ENCODE measurements at places on chromosomes 4 and X.

- DNase-seq, result peak; percentile 34
Measured at GRCh38 chrX:57918750-57919436, 8.6 kb upstream of the ZXDA start.

- no peak for DNase-seq
Measured at GRCh38 chr4:3772632-3773031, 6.4 kb downstream of the ADRA2C start.

- DNase-seq, result peak; percentile 22
Measured at GRCh38 chr4:1208970-1209704, 36.8 kb upstream of the SPON2 start.

GRCh38 chrX:82775426-82775825 is 732.7 kb upstream of the POU3F4 start:
- no peak for DNase-seq

DNA sequence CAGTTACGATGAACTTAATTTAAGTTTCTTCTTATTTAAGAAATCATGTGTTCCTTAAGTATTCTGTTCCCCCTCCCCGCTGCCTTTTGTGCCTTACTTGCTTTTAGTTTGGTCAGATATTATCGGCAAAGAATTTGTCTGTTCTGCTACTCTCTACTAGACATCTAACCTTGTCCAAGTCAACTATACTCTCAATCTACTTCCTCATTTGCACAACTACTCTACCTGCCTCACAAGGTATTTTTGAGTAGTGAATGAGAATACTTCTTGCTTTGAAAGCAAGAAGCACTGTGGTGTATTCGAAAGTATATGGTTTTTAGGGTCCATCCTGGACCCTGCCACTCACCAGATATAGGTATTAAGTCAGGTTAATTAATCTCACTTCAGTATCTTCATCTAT is 8.0 kb upstream of the KLHL5 start:
- DNase-seq, result no peak

GRCh38 chr4:160835789-160836188 is 1328.0 kb downstream of the FSTL5 start:
- no peak for DNase-seq

DNA sequence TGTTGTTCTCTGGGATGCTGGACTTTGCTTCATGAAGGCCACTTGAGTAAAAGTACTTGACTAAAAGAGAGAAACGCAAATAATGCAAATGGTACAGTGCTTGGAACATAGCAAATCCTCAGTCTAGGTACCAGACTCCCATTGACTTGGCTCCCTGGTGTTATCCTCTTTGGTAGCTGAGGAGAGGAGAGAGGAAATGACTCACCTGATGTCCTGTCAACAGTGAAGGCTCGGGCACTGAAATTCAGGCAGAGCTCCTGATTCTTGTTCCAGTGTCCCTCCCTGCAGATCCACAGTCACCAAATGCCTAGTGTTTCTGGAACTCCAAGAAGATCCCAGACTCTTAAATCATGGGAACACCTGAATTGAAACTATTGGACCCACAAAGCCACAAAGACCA is 22.5 kb upstream of the TCEAL4 start:
- DNase-seq, result no peak

GRCh38 chr4:40736910-40737309 is 12.8 kb upstream of the NSUN7 start:
- peak; percentile 21 for DNase-seq

DNA sequence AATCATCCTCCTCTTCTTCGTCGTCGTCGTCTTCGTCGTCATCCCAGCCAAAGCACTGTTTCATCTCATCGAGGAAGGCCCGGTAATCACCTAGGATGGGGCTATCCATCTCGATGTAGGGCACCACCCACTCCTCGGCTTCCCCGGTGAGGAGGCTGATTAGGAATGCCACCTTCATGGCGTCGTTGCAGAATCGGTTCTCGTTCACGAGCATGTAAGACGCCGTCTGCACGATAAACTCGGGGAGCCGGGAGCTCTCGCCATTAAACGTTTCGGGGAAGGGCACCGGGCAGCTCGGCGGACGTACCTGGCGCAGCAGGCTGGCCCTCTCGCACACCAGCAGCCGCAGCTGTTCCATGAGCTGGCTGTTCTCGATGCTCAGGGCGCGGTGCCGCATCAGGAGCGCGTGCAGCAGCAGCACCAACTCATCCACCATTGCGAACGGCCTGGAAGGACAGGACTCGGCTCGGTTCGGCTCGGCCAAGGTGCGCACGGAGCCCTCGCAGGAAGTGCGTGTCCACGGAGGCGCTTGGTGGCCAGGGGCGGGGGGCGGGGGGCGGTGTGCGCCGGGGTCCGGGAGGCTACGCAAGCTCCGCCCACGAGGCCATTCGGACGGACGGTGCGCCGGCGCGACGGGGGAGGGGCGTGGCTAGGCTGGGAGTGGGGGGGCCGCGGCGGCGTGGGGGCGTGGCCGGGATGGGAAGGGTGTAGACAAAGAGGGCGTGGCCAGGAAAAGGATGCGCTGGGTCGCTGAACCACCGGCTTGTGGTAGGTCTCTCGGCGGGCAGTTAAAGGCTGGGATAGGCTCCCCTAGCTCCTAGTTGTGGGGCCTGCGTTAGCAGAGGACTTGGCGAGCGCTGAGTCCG is at the start of gene LDOC1:
Gene LDOC1 (minus strand): TSS at position 544 of the 866 bp plus-strand sequence. CDS start 108 bp downstream, at position 436.
- DNase-seq, result peak; percentile 3

DNA sequence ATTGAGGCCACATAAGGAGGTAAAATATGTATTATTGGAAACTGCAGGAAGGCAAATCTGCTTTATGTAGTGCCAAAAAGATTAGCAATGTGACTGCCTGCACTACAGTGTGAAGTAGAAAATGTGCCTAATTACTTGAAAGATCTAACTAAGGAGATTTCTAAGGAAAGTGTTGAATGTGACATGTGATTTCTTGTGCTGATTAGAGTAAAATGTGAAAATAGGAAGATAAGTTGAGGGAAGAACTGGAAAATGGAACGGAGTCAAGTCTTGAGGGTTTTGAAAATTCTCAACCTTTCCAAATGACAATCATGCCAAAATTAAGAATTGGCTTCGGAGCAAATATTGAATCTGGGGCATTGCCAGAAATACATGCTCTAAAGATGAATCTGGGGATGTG is 209.5 kb upstream of the SPOCK3 start:
- DNase-seq, result no peak

- DNase-seq, result no peak
Measured at GRCh38 chrX:101232316-101232715, 12.7 kb downstream of the DRP2 start.

DNA sequence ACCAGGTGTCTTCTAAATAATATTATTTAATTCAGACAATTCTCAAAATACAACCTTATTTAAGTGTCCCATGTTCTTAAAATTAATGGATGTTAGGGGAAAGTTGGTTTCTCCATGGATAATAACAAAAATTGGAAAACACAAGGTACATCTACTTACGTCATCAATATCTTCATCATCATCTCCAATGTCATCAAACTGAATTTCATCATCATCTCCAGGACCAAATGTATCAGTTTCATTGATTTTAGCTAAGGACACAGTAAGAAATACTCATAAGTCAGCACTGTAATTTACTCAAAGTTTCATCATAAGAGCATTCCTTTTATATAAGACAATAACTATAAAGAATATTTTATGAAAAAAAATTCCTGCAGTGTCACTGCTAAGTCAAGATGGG is 11.3 kb downstream of the EIF1AX start:
- DNase-seq, result no peak

DNA sequence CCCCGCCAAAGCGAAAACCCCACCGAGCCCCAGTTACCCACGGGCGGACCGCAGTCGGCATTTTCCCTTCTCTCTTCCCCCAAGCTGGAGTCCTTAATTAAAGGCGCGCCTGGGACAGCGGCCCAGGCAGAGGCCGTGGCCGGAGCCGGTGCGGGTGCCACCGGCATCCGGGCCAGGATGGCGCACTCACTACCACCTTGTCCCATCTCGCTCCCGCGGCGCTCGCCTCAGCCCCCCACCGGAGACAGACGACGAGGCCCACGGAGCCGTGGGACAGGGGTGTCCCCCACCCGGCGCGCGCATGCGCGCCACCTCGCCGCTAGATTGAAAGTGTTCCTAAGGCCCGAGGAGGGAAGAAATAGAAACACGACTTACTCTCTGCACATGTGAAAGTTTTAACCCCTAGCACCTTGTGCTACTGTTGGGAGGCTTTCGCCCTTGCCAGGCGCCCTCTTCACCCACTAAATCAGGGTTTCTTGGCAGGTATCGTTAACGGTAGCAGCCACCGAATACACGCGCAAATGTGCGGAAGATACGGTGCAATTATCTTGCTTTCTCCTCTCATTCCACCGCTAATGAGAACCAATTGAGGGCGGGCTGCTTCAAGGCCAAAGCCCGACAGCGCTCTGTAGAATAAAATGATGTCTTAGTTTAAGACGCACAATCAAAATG is 64.3 kb upstream of the CCDC160 start:
- peak; percentile 17 for DNase-seq

DNA sequence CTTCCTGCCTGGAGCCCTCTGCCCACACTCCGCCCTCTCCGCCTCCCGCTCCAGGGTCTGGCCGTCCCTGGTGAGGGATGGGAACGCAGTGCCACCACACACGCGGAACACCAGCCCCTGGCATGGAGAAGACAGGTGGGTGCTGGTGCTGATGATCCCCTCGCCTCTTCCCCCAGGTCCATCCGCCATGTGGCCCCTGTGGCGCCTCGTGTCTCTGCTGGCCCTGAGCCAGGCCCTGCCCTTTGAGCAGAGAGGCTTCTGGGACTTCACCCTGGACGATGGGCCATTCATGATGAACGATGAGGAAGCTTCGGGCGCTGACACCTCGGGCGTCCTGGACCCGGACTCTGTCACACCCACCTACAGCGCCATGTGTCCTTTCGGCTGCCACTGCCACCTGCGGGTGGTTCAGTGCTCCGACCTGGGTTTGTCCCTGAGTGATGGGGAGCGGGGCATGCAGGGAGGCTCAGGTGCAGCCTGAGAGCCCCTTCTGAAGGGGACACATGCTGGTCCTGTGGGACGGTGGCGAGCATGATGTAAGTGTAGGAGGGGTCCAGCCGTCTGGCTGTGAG is 9.8 kb downstream of the BGN start:
- no peak for DNase-seq

GRCh38 chrX:120664081-120664480 is 34.2 kb upstream of the C1GALT1C1 start:
- peak; percentile 43 for DNase-seq

GRCh38 chr4:79253924-79254323 is 71.9 kb downstream of the NAA11 start:
- no peak for DNase-seq

DNA sequence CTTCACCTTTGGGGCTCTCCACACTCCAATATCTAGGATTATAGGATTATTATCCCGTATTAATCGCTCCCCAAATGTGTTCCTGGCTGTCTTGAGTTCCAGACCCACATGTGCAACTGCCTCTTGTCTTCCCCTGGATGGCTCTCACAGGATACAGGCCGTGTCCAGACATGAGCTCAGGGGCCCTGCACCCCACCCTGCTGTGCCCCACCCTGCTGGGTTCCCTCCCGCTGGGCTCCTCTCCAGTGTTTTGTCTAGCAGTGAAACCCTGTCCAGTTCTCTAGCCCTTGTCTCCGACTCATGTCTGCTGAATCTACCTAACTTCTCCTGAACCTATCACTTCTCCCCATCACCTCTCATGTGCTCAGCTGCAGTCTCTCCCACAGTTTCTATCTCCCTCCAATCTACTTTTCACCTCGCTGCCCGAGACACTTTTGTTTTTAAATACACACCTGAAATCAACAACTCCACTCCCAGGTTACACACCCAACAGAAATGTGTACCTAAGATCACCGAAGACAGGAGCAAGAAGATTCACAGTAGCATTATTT is 2.0 kb downstream of the RNF212 start:
- DNase-seq, result no peak

GRCh38 chrX:25523574-25524540 is 508.1 kb upstream of the ARX start:
- peak; percentile 0 for DNase-seq

DNA sequence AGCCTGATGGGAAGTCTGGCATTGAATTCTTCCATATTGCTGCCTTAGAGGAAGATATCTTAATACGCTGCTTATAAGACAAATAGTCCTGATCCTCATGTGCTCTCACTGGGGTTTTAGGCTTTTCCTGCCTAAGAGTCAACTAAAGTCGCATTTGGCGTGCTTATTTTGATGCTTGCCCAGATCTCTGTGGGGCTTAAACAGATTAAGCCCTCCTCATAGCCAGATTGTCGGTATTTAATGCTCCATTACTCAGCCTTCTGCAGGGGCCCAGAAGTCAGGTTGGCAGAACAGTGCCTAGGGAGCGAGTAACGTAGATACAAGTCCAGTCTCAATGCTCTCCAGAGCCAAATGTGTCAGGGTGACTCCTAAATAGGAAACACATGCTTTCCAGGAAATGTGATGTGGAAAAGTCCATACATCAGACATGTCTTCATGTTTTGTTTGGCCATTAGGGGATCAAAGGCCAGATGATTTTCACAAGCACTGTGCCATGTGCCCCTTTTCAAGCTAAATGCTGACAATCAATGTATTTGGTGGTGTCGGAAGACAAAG is 262.8 kb downstream of the PRDM5 start:
- DNase-seq, result no peak

- no peak for DNase-seq
Measured at GRCh38 chr4:108303488-108304177, 134.9 kb upstream of the LEF1 start.

GRCh38 chrX:71949363-71949762 is 38.7 kb downstream of the NHSL2 start:
- DNase-seq, result no peak

GRCh38 chrX:109827772-109828171 is 94.7 kb upstream of the ACSL4 start:
- DNase-seq, result no peak

- peak; percentile 51 for DNase-seq
Measured at GRCh38 chr4:185318679-185319078, 77.0 kb downstream of the LRP2BP start.

DNA sequence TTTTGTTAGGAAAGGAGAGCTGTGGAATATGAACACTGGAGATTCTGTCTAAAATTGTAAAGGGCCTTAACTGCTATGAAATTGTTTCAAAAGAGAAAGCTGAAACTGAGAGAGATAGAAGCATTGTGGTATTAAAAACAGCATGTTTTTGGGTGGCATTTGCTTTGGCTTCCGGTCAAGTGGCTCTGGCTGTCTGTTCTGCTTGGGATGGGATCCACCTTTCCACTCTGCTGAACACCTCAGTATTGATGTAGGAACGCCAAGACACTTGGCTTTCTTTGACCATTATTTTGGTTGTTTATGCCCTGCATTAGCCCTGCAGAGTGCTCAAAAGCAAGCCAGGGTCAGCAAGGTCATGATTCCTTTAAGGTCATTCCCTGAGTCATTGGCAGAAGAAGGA is 199.7 kb downstream of the SLC4A4 start:
- no peak for DNase-seq

- DNase-seq, result no peak
Measured at GRCh38 chr4:168569931-168570276, 73.1 kb downstream of the PALLD start.

DNA sequence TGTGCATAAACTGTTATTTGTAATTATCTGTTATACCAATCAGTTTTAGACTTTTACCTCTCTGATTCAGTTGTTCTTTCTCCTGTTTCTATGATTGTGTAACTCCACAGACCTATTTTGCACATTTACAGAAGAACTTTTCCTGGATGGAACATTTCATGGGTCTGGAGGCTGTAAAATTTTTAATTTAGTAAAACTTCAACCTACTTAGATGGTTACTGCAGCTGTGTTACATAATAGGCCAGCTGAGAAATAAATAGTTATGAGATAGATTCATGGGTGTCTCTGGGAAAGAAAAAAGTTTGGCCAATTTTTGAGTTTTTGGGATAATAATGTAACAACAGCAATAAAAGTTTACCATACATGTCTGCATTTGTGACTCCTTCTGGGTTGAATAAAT is 253.5 kb downstream of the ARHGAP24 start:
- no peak for DNase-seq

- DNase-seq, result no peak
Measured at GRCh38 chrX:84453351-84454246, 48.7 kb downstream of the HDX start.

Measured in erythroblast (primary cell).